ENCODE measurements at places on chromosomes 5 and 9. TPM values are rescaled to one million over a fixed set of nuclear protein-coding genes. Genes with fewer than 3 reads are reported as not detected.

- no peak for DNase-seq
Observed at GRCh38 chr5:61641748-61642565, 309.9 kb downstream of the ZSWIM6 start.

- DNase-seq: no peak
Observed at GRCh38 chr9:137020771-137021567, 7.1 kb downstream of the ABCA2 start.

Gene PRLR
- 15.8 TPM for total RNA-seq

- no peak for DNase-seq
Observed at GRCh38 chr9:20980832-20981455, 50.5 kb downstream of the HACD4 start.

Gene ALDH1A1
- total RNA-seq: 135 TPM

Gene CCNO
- total RNA-seq: not detected

- DNase-seq: no peak
Observed at GRCh38 chr5:140637371-140638100, 1.7 kb upstream of the TMCO6 start.

Gene ARSB
- total RNA-seq: 11.9 TPM

Gene ADAMTS2
- 41.6 TPM for total RNA-seq

Gene ABO
- total RNA-seq: 0.29 TPM

DNA sequence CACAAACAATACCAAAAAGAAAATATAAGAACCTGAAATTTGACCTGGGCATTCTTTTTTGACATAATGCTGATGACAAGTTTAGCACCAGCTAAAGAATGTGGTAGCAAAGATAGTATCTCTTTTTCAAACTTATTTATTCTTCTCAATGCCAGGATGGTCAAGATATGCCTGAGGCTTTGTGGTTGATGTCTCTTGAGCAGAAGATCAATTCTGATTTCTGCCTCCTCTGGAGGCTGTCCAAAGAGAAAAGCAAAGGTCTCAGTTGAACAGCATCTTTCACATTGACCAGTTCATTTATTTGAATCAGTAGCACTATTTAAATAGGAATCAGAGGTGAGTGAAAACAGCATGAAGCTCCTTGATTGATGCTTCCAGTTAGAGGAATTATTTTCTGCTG, 588.2 kb downstream of the HTR1A start:
- no peak for DNase-seq

DNA sequence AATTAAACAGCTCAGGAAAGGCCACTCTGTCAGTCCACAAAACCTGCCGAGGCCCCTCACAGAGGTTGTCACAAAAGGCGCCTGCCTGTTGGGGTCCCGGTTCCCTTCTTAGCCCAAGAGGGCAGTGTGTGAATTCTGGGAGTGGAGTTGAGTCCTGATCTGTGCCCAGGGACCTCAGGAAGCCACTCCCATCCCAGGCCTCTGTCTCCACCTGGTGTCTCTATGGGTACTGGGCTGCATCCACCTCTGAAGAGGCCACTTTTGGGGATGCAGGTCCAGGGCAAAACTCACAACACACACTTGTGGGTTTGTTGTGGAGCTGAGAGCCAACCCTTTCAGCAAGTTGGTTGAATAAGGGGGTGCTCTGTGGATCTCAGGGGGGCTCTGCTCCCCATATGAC, 74.3 kb upstream of the STXBP1 start:
- DNase-seq: no peak

- no peak for DNase-seq
Observed at GRCh38 chr5:120155873-120156272, 308.2 kb upstream of the PRR16 start.

Data from uterus (tissue), 4 donors.